ENCODE measurements at places on chromosomes 6 and 20.

- no peak for DNase-seq
- no peak overlapping the region for H3K4me3 ChIP-seq
- no peak overlapping the region for H3K27ac ChIP-seq
Observed at GRCh38 chr20:13468166-13468565, 170.6 kb downstream of the TASP1 start.

DNA sequence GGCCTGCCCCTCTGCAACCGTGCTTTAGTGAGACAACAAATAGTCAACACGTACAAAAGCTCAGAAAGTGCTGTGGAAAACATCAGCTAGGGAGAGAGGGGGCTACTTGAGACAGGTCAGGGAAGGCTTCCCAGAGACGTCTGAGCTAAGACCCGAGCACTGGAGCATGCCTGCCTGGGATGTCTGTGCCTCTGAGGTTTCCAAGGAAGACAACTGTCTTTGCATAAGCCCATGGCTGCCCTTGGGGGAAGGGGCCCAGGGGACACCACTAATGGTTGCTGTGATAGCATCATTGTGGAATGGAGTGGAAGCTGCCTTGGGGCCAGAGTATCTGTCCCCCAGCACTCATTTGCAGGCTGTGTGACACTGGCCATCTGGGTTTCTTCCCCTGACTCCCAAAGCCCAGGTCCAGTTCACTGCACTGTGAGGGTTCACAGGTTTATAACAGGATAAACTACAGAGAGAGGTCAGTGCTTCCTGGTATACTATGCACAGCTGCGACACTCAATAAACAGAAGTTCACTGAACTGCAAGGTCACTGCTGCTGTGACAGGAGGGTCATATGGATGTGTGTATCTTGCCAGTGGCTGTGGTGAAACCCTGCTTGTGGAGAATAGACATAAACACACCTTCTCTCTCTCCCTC is 1.5 kb upstream of the ARFGEF2 start:
- H3K4me3 ChIP-seq = peak overlapping the region; percentile 95
- H3K27ac ChIP-seq = peak overlapping the region; percentile 97
- H3K4me1 ChIP-seq = peaks cover 41% of the 10 kb centered on the region

GRCh38 chr6:17966451-17966850 is 21.0 kb downstream of the KIF13A start:
- H3K27me3 ChIP-seq = peaks cover 23% of the 10 kb centered on the region
- H3K4me3 ChIP-seq = no peak overlapping the region
- no peak overlapping the region for H3K27ac ChIP-seq
- DNase-seq = no peak
- H3K4me1 ChIP-seq = no peaks in the 10 kb centered on the region

- peaks cover 16% of the 10 kb centered on the region for H3K4me1 ChIP-seq
- no peak overlapping the region for H3K27ac ChIP-seq
- no peaks in the 10 kb centered on the region for H3K27me3 ChIP-seq
- no peak overlapping the region for H3K4me3 ChIP-seq
Observed at GRCh38 chr6:139380168-139380567, 5.7 kb upstream of the CITED2 start.

GRCh38 chr6:135936606-135937005 is 85.1 kb downstream of the PDE7B start:
- H3K4me3 ChIP-seq = no peak overlapping the region
- H3K27ac ChIP-seq = no peak overlapping the region
- H3K36me3 ChIP-seq = no peaks in the 10 kb centered on the region
- no peak for DNase-seq
- no peaks in the 10 kb centered on the region for H3K4me1 ChIP-seq

GRCh38 chr6:133512410-133513016 is 271.4 kb downstream of the EYA4 start:
- no peak overlapping the region for H3K27ac ChIP-seq
- no peaks in the 10 kb centered on the region for H3K27me3 ChIP-seq
- no peak overlapping the region for H3K4me3 ChIP-seq

- H3K4me1 ChIP-seq = no peaks in the 10 kb centered on the region
- no peak for DNase-seq
- no peak overlapping the region for H3K27ac ChIP-seq
- H3K27me3 ChIP-seq = no peaks in the 10 kb centered on the region
Observed at GRCh38 chr6:103983860-103984259, 875.9 kb downstream of the HACE1 start.

DNA sequence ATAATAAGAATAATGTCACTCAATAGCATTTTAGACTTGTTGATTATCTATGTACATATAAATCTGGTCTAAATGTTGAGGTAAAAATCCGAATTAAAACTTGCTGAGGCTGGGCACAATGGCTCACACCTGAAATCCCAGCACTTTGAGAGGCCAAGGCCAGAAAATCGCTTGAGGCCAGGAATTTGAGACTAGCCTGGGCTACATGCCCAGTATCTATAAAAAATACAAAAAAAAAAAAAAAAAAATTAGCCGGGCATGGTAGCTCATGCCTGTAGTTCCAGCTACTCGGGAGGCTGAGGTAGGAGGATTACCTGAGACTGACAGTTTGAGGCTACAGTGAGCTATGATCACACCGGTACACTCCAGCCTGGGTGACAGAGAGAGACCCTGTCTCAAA is 34.2 kb upstream of the SUPT3H start:
- H3K4me1 ChIP-seq = peaks cover 28% of the 10 kb centered on the region
- no peak for DNase-seq
- H3K27ac ChIP-seq = no peak overlapping the region
- H3K27me3 ChIP-seq = peaks cover 6% of the 10 kb centered on the region

- H3K4me3 ChIP-seq = no peak overlapping the region
- H3K4me1 ChIP-seq = peaks cover 12% of the 10 kb centered on the region
- no peaks in the 10 kb centered on the region for H3K36me3 ChIP-seq
Observed at GRCh38 chr20:47187450-47188195, 168.9 kb downstream of the ZMYND8 start.

DNA sequence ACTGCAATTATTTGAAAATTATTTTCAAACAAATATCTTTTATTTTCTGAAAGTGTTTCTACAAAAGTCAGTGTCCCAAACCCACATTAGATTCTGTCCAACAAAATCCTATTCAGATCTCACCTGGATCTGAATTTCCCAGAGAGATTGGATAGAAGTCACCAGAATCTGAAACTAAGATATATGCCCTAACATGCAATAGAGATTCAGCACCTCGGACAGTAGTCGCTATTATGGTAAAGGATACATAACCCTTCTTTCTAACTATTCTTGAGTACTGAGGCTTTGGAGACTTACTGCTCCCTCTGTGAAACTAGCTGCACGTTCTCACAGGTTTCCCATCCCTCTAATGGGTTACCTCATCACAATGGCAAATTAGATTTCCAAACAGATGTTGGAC is 151.4 kb downstream of the ID4 start:
- DNase-seq = no peak
- H3K36me3 ChIP-seq = no peaks in the 10 kb centered on the region
- H3K27ac ChIP-seq = no peak overlapping the region
- peaks cover 14% of the 10 kb centered on the region for H3K27me3 ChIP-seq

DNA sequence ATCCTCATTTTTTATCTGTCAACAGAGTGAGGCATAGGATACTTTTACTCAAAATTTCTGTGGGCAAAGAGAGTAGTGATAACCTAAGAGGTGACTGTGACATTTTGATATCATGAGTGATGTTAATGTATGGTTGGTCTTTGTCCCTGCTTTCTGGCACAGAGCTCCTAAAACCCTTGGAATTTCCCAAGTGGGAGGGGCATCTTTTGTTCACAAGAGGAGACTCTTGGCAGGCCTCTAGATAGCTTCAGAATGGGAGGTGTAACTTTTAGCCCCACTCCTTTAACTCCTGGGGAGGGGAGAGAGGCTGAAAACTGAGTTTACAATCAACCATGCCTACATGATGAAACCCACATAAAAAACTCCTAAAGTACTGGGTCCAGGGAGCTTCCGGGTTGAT is 527.8 kb downstream of the RFPL4B start:
- no peak overlapping the region for H3K4me3 ChIP-seq
- DNase-seq = no peak
- no peaks in the 10 kb centered on the region for H3K4me1 ChIP-seq

DNA sequence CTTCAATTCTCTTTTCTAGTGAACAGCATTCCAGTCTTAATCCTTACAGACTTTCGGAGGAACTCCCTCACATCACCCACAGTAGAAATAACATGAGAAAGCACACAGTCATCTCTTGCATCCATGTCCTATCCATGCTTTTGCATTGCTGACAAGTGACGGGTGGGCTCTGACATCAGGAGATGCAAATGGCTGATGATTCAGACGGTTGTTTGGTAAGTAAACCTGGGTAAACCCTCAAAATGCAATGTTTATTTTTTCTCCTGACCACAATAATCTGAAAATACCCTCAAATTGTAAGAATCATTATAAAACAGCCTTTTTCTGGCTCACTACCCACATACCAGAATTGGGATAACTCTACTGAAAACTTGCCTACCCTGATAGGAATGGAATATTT is 792.0 kb downstream of the MAFB start:
- no peak overlapping the region for H3K4me3 ChIP-seq
- no peaks in the 10 kb centered on the region for H3K36me3 ChIP-seq

- H3K36me3 ChIP-seq = no peaks in the 10 kb centered on the region
- no peaks in the 10 kb centered on the region for H3K27me3 ChIP-seq
- DNase-seq = no peak
- H3K27ac ChIP-seq = no peak overlapping the region
- no peaks in the 10 kb centered on the region for H3K4me1 ChIP-seq
- H3K4me3 ChIP-seq = no peak overlapping the region
Observed at GRCh38 chr6:1708122-1708521, 98.4 kb downstream of the FOXC1 start.

GRCh38 chr20:57584768-57585461 is 24.0 kb downstream of the PCK1 start:
- no peaks in the 10 kb centered on the region for H3K4me1 ChIP-seq
- DNase-seq = no peak
- no peak overlapping the region for H3K4me3 ChIP-seq
- H3K36me3 ChIP-seq = no peaks in the 10 kb centered on the region
- peaks cover 56% of the 10 kb centered on the region for H3K27me3 ChIP-seq

GRCh38 chr20:31472395-31473330 is 2.3 kb downstream of the DEFB124 start:
- DNase-seq = no peak
- H3K27ac ChIP-seq = no peak overlapping the region
- H3K4me1 ChIP-seq = peaks cover 16% of the 10 kb centered on the region
- H3K27me3 ChIP-seq = peaks cover 34% of the 10 kb centered on the region

GRCh38 chr6:42471714-42472113 is 20.0 kb upstream of the TRERF1 start:
- DNase-seq = no peak
- no peaks in the 10 kb centered on the region for H3K27me3 ChIP-seq
- H3K27ac ChIP-seq = no peak overlapping the region
- no peak overlapping the region for H3K4me3 ChIP-seq
- peaks cover 9% of the 10 kb centered on the region for H3K36me3 ChIP-seq

GRCh38 chr6:32216998-32217397 is 6.9 kb downstream of the NOTCH4 start:
- no peaks in the 10 kb centered on the region for H3K36me3 ChIP-seq
- no peak for DNase-seq
- H3K4me1 ChIP-seq = no peaks in the 10 kb centered on the region

DNA sequence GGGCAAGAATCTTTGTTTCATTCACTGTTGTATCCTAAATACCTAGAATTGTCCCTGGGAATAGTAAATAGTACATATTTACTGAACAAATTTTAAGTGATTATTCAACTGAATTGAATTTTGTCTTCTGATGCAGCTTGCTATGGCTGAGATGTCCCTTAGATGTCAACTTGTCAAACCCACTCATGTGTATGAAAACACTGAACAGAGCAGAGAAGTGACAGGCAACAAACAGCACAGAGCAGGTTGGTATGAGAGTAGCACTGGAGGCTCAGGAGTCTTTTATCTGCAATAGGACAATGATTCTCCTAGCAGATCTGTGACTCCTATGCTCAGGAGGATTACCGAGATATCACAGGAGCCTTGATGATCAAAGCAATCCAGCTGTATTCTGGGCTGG is 540.1 kb upstream of the CHD6 start:
- no peak for DNase-seq
- no peak overlapping the region for H3K27ac ChIP-seq
- H3K27me3 ChIP-seq = no peaks in the 10 kb centered on the region
- no peaks in the 10 kb centered on the region for H3K4me1 ChIP-seq
- H3K36me3 ChIP-seq = no peaks in the 10 kb centered on the region

- H3K4me1 ChIP-seq = peaks cover 79% of the 10 kb centered on the region
- DNase-seq = no peak
- H3K27ac ChIP-seq = peak overlapping the region; percentile 18
- no peaks in the 10 kb centered on the region for H3K27me3 ChIP-seq
- H3K4me3 ChIP-seq = no peak overlapping the region
Observed at GRCh38 chr6:11350294-11350693, 117.8 kb upstream of the NEDD9 start.

- H3K4me1 ChIP-seq = peaks cover 38% of the 10 kb centered on the region
- peak overlapping the region; percentile 92 for H3K4me3 ChIP-seq
- peaks cover 61% of the 10 kb centered on the region for H3K27me3 ChIP-seq
- H3K36me3 ChIP-seq = peaks cover 8% of the 10 kb centered on the region
- peak; percentile 32 for DNase-seq
- peak overlapping the region; percentile 79 for H3K27ac ChIP-seq
Observed at GRCh38 chr6:10838794-10839333, 525 bp upstream of the MAK start.

- DNase-seq = no peak
- no peaks in the 10 kb centered on the region for H3K27me3 ChIP-seq
- H3K4me3 ChIP-seq = no peak overlapping the region
- H3K27ac ChIP-seq = no peak overlapping the region
- no peaks in the 10 kb centered on the region for H3K36me3 ChIP-seq
- H3K4me1 ChIP-seq = no peaks in the 10 kb centered on the region
Observed at GRCh38 chr6:83352424-83353061, 78.3 kb downstream of the ME1 start.

- DNase-seq = peak; percentile 55
- H3K27me3 ChIP-seq = no peaks in the 10 kb centered on the region
- peaks cover 40% of the 10 kb centered on the region for H3K4me1 ChIP-seq
- peak overlapping the region; percentile 30 for H3K27ac ChIP-seq
Observed at GRCh38 chr6:108598305-108598863, 37.7 kb downstream of the FOXO3 start.

GRCh38 chr20:21203088-21203656 is 77.3 kb downstream of the KIZ start:
- peaks cover 1% of the 10 kb centered on the region for H3K36me3 ChIP-seq
- no peak overlapping the region for H3K4me3 ChIP-seq
- H3K4me1 ChIP-seq = no peaks in the 10 kb centered on the region

- H3K4me3 ChIP-seq = peak overlapping the region; percentile 44
- H3K4me1 ChIP-seq = peaks cover 82% of the 10 kb centered on the region
- peak; percentile 74 for DNase-seq
- peak overlapping the region; percentile 76 for H3K27ac ChIP-seq
Observed at GRCh38 chr6:53306819-53307347, 41.9 kb downstream of the ELOVL5 start.

DNA sequence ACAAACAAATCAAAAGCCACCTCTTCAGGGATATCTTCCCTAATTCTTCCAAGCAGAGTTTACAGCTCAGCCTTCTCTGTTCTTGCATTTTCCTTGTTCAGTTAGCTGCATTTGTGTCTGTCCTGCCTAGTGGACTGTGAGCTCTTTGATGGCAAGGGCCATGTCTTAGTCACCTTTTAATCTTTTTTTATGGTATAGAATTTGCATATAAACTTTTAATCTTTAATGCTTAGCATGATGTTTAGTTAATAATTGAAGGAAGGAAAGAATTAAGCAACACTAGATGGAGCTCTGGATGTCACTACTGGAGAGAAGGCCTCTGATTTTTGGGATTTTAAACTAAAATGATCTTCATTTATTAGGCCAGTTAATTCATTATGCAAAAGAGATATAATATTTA is 12.1 kb downstream of the PPP2R5D start:
- peaks cover 13% of the 10 kb centered on the region for H3K4me1 ChIP-seq
- no peaks in the 10 kb centered on the region for H3K36me3 ChIP-seq
- no peak for DNase-seq
- no peaks in the 10 kb centered on the region for H3K27me3 ChIP-seq
- no peak overlapping the region for H3K27ac ChIP-seq
- no peak overlapping the region for H3K4me3 ChIP-seq
